ENCODE measurements at places on chromosomes 4 and X. TPM values are rescaled to one million over a fixed set of nuclear protein-coding genes. Genes with fewer than 3 reads are reported as not detected.

MED12 gene
- 74.6 TPM for total RNA-seq

POF1B gene
- total RNA-seq: 0.29 TPM

GRIA2 gene
- not detected for total RNA-seq

ASB5 gene
- not detected for total RNA-seq

IBSP gene
- not detected for total RNA-seq

VCX2 gene
- total RNA-seq: not detected

TMSB15B gene
- total RNA-seq: 7.7 TPM

UGT2B15 gene
- total RNA-seq: not detected
